ENCODE measurements at places on chromosomes 11 and 22.

- peak; percentile 18 for DNase-seq
Observed at GRCh38 chr11:129853518-129854231, 38.0 kb downstream of the TMEM45B start.

- DNase-seq, result no peak
Observed at GRCh38 chr11:28524098-28524497, 415.9 kb downstream of the METTL15 start.

- no peak for DNase-seq
Observed at GRCh38 chr22:29011240-29012100, 50.2 kb downstream of the C22orf31 start.

DNA sequence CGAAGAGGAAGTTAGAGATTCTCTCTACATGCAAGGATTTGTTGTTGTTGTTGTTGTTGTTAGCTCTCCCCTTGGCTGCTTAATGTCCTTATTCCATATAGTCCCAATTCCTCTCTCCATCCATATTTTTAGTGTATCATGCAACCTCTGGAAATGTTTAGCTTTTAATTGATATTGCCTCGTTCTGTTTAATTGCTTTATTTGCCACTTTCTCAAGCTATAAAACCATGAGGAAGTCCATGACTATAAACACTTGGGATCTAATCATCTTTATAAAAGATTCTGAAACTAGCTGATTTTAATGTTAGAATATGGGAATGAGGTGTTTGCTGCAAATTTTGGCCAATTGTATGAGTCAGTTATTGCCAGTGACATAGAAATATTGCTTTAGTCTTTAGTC, 5.5 kb upstream of the OR9G1 start:
- DNase-seq, result no peak

GRCh38 chr11:1384199-1384970, 5.3 kb upstream of the BRSK2 start:
- no peak for DNase-seq

- no peak for DNase-seq
Observed at GRCh38 chr11:66743271-66743968, 14.4 kb upstream of the SPTBN2 start.

GRCh38 chr11:64316672-64317324, 561 bp downstream of the TRMT112 start:
- peak; percentile 20 for DNase-seq

Data from stimulated activated CD4-positive, alpha-beta T cell treated with anti-CD3 and anti-CD28 coated beads, Interleukin-12 subunit alpha, Interleukin-12 subunit beta, amount 100 ng/mL, for 48 hours (primary cell).